ENCODE measurements at places on chromosomes 16 and 17.

- DNase-seq, result no peak
These were observed 9.9 kb downstream of the C16orf86 start for GRCh38 chr16:67676516-67676915.

DNA sequence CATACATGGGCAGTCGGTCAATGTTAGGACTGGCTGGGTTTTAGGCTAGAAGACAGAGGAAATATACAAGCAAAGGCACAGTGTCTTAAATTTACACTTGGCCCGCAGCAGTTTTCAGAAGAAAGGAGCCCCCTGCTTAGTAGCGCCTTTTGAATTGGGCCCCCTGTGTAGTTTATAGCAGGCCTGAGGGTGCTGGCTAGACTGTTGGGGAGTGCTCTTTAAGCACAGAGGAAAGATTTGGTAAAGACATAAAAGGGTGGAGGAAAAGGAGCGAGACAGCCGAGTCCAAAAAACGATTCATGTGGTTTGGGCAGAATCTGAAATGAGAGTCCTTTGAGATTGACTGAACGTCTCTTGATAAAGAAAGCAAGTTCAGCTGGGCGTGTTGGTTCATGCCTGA is 10.6 kb downstream of the RMI2 start:
- no peak for DNase-seq

DNA sequence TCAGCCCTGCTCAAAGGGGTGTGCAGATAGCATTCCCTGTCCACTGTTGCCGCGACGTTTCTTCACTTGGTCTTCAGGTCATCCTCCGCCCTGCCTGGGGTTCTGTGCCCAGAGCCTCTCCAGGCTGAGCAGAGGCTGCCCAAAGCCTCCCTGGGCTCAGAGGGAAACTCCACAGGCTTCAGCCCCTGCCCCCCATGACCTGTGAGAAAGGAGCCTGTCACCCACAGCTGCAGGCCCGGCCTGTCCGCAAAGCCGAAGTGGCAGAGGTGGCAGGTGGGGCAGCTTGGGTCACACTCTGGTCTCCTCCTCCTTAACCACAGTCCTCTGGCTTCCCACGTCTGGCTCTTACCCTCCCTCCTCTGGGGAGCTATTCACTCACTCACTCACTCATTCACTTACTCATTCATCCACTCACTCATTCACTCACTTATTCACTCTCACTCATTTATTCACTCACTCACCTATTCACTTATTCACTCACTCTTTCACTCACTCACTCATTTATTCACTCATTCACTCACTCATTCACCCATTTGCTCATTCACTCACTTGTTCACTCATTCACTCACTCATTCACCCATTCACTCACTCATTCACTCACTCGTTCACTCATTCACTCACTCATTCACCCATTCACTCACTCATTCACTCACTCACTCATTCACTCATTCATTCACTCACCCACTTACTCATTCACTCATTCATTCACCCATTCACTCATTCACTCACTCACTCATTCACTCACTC is 7.1 kb upstream of the CPSF4L start:
- DNase-seq, result no peak

- no peak for DNase-seq
These were observed 302.7 kb upstream of the PMFBP1 start for GRCh38 chr16:72474501-72475123.

DNA sequence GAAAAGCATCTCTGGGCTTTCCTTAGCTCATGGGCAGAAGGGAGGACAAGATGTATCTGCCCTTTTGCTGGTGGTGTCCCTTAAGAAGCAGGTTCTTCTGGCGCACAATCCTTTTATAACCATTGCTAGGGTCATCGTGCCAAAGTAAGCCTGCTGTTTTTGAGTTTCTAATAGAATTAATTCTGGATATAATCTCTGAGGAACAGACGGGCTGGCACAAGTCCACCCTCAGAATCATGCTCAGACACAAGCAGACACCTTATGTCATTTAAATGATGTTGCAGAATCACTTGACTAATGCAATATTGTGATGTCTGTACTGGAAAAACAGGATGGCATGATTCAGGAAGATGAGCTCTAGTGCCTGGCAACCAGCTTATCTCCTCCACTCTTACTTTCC is 18.8 kb upstream of the MMD start:
- DNase-seq, result no peak

DNA sequence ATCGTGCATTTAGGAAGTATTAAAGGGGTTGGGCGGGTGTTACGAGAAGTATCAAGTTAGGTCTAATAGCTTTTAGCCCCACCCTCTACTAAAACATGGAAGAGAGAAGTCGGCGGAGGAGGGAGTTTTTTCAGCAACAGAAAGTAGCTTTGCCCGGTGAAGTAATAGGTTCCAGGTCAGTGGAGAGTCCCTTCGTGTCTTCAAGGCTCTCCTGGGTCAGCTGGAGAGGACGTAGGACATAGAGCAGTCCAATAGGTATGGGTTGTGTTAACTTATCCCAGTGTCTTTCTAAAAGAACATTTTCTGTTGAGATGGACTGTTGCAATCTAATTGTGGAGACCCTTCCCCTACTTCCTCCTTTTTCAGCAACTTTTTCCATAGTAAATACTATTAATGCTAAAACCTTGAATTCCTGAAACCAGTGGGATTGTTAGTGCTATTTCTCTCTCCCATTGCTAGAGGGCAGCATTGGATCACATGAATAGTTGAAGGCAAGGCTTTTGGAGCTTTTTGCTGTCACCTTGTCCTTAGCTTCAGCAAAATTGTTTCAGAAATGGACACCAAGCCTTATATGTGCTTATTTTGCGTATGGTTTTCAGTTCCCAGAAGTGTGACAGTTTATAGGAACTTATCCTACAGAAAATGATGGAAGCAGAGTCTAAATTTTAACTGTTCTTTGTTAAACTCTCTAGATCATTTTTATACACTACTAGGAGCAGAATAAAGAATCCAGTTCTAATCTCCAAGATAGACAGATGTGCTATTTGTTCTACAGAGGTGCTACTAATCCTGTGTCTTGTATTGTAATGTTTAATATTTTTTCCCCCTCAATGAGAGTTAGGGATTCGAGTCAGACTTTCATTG is 38.4 kb downstream of the UTP18 start:
- DNase-seq, result no peak

GRCh38 chr17:78709751-78710181 is 72.3 kb downstream of the CYTH1 start:
- no peak for DNase-seq

GRCh38 chr16:14215941-14216340 is 144.8 kb downstream of the MRTFB start:
- no peak for DNase-seq

DNA sequence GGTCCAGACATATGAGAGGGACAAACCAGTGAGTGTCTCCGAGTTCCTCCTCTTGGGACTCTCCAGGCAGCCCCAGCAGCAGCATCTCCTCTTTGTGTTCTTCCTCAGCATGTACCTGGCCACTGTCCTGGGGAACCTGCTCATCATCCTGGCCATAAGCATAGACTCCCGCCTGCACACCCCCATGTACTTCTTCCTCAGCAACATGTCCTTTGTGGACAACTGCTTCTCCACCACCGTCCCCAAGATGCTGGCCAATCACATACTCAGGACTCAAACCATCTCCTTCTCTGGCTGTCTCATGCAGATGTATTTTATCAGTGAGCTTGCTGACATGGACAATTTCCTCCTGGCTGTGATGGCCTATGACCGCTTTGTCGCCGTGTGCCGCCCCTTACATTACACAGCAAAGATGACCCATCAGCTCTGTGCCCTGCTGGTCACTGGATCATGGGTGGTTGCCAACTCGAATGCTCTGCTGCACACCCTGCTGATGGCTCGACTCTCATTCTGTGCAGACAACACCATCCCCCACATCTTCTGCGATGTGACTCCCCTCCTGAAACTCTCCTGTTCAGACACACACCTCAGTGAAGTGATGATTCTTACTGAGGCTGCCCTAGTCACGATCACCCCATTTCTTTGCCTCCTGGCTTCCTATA is 19.2 kb downstream of the ZNF200 start:
- no peak for DNase-seq

- no peak for DNase-seq
These were observed 14.5 kb downstream of the KANSL1 start for GRCh38 chr17:46178550-46179214.

DNA sequence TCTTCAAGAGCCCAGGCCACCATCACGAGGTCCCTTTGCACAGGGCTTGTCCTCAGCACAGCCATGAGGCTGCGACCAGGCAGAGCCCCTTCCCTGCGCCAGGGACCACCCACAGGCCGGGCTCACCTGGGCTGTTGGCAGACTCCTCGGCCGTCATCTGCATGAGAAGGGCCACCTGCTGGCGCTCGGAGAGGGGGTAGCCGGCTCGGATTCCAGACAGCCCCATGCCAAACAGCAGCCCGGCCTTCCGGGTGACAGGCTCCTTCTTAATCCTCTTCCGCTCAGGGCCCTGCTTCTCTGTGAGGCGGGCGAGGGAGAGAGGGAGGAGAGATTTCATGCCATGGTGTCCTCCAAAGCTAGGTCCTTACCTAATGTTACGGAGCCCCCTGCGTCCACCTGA is 73.4 kb downstream of the ZNF778 start:
- DNase-seq, result no peak

DNA sequence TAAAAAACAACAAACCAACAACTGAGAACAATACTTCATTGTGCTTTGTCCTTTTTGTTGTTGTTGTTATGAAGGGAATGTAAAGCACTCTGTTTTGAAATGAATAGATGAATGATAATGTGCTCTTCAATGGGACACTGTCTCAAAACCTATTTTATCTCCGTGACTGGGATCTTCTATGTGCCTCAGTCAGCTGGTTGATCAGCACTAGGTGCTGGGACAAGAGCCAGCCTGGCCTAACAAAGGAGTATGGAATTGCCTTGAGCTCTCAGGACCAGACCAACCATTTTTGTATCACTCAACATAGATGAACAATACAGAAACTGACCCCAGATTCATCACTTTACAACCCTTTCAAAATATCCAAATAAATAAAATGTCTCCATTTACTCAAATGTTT is 440.2 kb downstream of the KCNJ2 start:
- DNase-seq, result no peak

DNA sequence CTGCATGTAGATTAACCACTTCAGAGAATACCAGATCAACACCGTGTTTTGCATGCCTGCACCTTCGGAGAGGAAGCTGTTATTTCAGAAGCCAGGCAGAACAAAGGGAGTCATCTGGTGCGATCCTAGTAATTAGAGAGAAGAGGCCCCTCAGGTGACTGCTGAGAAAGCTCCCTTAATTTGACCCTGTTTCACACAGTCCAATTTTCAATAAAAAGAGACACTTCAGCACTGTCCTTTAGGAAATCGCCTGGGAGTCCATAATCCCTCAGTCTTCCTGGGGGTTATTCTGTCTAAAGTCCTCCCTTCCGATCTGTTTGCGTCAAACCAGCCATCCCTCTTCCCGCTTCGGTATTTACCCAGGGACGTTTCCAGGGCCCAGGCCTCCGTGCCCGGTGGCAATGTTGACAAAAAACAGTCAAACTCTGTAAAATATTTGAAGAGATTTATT is 23.4 kb upstream of the TNRC6C start:
- DNase-seq, result no peak

DNA sequence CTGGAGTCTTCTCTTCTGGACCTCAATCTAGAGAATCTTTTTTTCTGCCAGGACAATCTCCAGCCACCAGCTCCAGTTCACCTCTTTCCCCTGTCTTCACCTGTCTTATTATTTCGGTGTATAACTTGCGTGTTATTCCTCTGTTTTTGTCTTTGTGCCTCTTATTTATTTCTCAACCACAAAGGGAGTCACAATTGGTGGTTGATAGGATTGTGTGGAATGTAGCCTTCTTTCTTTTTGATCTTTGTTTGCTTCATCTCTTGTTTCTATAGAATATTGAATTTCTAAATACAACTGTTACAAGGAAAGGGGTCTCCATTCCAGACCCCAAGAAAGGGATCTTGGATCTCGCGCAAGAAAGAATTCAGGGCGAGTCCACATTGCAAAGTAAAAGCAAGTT is 35.9 kb upstream of the HAS3 start:
- no peak for DNase-seq

GRCh38 chr17:9943343-9943742 is 38.3 kb upstream of the RCVRN start:
- no peak for DNase-seq

DNA sequence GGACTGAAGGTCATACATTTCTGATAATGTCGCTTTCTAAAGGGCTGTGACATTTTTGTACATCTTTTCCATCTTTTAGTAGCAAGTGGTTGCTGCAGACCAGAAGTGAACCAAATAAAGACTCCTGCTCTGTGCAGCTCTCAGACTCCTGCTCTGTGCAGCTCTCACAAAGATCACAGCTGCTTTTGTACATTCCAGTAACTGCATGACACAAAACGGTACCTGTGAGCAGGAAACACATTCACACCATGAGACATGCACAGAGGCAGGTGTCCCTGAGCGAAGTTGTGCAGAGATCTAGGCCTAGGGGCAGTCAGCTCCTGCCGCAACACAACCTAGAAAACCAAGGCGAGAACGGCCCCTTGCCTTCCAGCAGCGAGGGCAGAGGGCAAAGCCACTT is 67.5 kb downstream of the KLHDC4 start:
- DNase-seq, result no peak

- no peak for DNase-seq
These were observed 49.1 kb upstream of the SLC25A19 start for GRCh38 chr17:75338335-75338734.

- no peak for DNase-seq
These were observed 31.8 kb downstream of the BBS2 start for GRCh38 chr16:56488035-56488434.

GRCh38 chr17:39634384-39634871 is 2.5 kb upstream of the STARD3 start:
- no peak for DNase-seq
